ENCODE measurements at places on chromosomes 5 and 9.

DNA sequence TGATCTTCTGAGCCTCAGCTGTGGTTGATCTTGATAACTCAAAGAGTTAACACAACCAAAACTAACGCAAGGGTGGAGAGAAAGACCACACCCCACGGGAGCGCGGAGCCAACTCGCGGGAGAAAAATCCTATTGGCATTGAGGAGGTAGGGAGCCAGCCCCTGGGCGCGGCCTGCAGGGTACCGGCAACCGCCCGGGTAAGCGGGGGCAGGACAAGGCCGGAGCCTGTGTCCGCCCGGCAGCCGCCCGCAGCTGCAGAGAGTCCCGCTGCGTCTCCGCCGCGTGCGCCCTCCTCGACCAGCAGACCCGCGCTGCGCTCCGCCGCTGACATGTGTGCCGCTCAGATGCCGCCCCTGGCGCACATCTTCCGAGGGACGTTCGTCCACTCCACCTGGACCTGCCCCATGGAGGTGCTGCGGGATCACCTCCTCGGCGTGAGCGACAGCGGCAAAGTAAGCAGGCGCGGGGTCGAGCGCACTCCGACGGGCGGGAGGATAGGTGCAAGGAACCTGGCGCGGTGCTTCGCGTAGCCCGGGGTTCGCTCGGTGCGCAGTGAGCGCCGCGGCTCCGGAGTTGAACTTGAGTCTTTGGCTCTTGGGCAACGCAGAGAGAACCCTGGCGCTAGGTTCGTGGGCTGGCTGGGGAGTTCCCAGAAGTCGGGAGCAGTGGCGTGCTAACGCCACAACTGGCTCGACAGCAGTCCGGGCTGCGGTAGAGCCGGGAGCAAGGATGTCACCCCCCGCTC, at the start of gene GDA:
TSS of gene GDA (plus strand) at position 210 of the 745 bp plus-strand sequence. CDS start at position 330, 120 bp downstream.
- DNase-seq: no peak

DNA sequence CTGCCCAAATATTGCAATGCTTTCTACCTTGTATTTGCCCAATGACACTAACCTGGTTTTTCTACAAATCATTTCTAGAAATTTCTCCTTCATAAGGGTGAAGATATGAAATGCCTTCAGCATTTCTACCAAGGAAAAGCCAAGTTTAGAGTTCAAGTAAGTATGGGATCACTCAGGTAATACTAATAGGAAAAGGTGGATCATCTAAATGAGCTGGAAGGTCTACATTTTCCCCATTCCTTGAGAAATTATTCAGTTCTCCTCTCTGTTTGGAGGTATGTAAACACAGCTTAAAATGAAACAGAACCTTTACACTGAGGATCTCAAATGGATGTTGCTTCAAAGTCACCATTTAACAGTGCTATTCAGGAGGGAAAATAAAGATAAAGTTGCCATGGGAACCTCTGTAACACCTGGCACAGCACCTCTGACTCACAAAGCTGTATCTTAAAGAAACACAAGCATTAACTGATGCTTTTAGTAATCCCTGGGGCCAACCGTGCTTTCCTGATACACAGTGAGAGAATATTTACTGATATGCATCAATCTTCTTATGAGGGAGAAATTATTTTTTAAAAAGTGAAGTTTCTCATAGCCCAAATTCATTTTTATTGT, 161.3 kb downstream of the DRD1 start:
- DNase-seq: no peak

GRCh38 chr9:135877791-135878527, 29.4 kb downstream of the CAMSAP1 start:
- no peak for DNase-seq

- DNase-seq: no peak
These were observed 12.0 kb downstream of the UIMC1 start for GRCh38 chr5:176994460-176995121.

GRCh38 chr5:130759061-130759460, 406.0 kb downstream of the HINT1 start:
- DNase-seq: no peak

DNA sequence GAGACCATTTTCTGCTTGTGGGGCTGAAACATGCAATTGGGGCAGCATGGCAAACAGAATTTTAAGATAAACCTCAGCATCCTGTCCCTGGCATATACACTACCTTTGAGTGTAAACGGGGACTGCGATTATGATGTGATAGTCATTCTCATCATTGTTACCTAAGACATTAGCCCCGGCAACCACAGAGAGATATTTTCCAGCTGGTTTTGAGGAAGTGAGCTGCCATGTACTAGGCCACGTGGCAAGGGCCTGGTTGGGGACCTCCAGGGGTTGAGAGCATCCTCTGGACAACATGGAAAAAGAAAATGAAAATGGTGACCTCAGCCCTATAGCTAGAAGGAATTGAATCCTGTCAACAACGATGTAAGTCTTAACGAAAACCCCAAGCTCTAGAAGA, 623.6 kb upstream of the CDH18 start:
- no peak for DNase-seq

- no peak for DNase-seq
These were observed 161.8 kb downstream of the PALM2AKAP2 start for GRCh38 chr9:109941771-109942170.

DNA sequence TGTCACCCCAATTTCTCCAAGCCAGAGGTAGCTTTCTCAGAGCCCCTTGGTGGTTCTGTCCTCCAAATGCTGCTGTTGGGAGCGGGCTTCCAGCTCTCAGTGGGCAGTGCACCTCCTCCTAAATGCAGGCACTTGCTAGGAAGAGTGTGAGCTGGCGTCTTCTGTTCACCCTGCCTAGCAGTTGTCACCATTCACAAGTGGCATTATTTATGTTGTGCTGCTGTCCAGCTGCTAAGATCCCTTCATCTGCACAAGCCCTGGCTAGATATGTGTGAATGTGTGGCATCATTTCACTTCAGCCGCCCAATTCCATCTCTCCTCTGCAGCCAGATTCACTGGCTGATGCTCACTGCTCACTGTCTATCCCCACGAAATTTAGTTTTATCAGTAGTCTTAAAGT, 43.7 kb downstream of the SLC36A1 start:
- DNase-seq: no peak

DNA sequence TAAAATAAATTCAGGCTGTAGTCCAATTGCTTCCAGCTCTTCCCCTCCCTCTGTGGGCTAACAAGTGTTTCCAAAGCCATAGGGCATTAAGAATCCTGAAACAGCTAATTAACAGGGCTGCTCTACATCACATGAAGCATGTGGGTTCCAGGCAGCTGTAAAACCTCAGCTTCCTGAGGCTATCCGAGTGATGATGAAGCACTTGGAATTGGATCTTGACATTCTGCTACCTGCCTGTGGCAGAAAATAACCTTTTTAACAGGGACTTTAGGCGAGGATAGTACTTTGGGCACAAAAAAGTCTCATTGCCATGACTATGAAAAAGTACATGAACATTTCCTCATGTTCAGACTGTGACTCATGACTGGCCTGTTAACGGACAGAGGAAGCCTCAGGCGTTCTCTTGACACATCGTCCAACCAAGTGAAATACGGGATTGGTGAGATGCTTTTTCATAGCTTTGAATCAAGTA, 107.2 kb downstream of the PDE4D start:
- peak; percentile 16 for DNase-seq

DNA sequence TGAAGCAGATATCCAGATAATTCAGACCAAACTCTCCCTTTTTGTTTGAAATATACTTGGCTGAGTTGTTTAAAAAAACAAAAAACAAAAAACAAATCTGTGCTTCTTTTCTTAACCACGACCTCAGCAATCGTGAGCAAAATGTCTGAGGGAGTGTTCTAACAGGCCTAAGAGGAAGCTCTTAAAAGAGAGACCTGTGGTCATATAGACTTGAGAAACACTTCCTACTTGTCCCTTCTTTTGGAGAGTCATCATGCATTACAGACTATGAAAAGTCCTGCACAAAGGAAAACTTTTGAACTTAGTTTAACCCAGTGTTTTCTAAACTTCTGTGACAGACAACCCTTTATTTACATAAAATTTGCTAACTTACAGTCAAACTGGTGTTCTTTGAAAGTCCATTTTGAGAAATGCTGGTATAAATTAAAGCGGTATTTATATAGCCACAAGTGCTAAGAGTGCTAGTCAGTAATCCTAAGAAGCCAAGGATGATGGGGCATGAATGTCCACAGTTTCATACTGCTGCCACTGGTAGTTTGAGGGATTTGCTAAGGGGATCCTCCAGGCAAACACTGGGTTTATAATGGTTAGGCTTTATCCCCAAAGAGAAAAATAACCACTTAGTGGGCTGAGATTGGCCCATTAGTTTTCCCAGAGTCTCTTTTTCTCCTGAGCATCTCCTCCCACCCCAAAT, 199.8 kb downstream of the LRRC70 start:
- DNase-seq: no peak

GRCh38 chr9:91678807-91679580, 255.4 kb upstream of the NFIL3 start:
- DNase-seq: no peak

- DNase-seq: peak; percentile 44
These were observed 28.7 kb downstream of the ANXA1 start for GRCh38 chr9:73180403-73180802.

DNA sequence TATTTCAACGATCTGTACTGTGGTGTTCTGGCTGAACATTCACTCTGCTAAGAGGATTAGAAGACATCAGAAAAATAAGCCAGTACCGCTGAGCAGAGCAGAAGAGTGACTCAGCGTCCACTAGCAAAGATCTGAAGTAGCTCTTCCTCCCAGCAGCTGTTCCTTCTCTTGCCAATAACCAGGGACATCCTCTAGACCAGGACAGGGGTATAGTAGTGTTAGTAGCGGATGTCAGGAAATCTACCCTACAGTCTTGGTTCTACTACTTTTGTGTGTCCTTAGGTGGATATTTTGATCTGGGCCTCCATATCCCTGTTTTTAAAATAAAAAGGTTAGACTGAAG, 103.6 kb downstream of the TSSK1B start:
- no peak for DNase-seq

Measured in AG09319 (cell line).